GM13977 (cell line): ENCODE measurements at places on chromosomes 2 and 18.

GRCh38 chr2:1910592-1911246, 166.4 kb upstream of the PXDN start:
- DNase-seq, result no peak

DNA sequence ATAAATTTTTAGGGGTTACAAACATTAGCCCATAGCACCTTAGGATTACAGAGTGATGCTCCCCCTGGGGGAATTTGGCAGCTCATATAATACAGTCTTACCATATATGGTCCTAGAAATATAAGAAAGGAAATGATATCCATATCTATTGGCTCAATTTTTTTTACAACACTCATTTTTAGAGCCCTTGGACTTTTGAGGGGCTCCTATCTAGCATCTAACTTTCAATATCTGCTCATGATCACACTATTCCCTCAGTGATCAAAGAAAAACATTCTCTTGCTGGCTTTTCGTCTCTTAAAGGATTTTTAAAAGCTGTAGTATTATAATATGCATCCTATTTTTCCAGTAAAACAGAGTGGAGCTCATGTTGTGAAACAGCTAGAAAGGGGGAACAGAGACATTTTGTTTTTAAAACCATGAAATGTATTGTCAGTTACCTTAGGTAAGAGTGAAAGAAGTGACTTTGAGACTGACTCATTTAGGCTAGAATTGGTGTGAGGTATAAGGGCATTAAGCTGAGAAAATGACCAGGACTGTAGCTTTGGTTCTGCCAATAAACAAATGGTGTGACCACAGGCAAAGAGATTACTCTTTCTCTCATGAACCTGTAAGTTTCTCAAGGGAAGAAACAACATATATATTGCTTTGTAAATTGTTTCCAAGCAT, 65.8 kb downstream of the ALPK2 start:
- peak; percentile 66 for DNase-seq

DNA sequence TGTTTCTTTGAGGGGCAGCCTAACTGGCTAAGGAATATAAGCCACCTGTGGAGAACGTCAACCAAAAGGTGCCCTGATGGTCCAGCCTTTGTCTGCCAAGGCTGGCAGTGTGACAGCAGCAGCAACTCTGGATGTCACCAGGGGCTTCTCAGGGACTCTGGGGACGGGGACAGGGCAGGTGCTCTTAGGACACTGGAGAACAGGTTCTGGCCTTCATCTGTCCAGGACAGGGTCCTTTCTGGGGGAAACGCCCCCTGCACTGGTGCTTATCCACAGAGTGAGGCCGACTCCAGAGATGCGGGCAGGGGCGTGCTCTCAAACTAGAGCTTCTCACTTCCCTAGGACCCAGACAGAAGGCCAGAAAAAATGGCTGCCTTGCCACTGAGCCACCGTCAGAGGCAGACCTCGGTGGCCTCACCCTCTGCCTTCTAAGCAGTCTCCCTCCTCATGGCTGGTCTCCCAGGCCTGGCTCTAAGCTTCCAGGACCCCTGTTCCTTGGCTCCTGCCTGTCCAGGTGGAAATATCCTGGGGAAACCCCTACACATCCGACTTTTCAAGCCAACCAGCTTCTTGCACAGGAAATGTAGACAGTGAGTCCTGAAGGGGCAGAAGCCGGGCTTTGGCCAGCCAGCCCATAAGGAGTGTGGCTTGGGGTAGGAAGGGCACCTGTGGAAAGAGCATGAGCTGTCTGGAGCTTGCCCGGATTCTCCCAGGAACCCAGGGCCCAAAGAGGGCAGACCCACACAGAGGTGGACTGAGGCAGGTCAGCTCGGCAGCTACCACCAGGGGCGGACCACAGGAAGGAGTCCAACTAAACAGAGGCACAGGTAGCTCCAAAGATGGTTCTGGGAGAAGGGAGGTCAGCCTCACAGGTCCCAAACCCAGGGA, 11.3 kb upstream of the SFXN5 start:
- no peak for DNase-seq

- no peak for DNase-seq
Measured at GRCh38 chr2:32900246-32900973, 46.3 kb upstream of the LTBP1 start.

- DNase-seq, result no peak
Measured at GRCh38 chr2:174914853-174915760, 90.1 kb downstream of the CHN1 start.

GRCh38 chr2:71851094-71851750, 296.4 kb downstream of the CYP26B1 start:
- DNase-seq, result no peak

DNA sequence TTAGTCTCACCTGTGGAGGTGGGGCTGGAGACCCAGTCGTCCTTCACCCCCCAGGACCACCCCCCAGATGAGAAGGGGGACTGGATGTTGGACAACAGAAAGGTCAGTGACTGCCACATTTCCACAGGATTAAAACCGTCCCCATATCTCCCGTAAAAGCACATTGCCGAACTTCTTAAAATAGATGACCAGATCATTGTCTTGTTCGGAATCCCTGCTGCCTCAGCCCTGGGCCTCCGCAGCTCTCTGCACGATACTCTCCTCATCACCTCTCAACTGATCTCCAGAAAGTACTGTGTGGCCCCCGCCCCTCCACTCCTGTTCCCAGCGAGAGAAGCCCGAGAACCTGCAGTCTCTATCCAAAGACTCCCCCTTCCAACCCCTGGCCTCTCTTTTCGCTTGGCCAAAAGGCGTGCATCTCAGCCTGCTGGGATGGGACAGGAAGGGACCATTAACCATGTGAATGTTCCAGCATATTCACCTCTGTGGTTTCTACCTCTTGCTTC, 13.2 kb downstream of the LRRFIP1 start:
- DNase-seq, result no peak
